ENCODE measurements at places on chromosomes 1 and 21.

DNA sequence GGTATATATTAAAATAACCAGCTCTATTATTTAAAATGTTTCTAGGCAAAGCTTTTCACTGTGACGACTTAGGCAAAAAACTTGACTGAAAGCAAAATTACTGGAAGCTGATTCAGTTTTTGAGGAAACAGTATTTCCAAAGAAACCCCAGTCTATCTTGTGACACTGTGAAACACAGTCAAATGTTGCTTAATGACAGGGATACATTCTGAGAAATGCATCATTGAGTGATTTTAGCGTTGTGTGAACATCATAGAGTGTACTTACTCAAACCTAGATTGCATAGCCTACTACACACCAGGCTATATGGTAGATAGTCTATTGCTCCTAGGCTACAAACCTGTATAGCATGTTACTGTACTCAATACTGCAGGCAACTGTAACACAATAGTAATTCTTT is 116.9 kb upstream of the KCNK1 start:
- DNase-seq = no peak

DNA sequence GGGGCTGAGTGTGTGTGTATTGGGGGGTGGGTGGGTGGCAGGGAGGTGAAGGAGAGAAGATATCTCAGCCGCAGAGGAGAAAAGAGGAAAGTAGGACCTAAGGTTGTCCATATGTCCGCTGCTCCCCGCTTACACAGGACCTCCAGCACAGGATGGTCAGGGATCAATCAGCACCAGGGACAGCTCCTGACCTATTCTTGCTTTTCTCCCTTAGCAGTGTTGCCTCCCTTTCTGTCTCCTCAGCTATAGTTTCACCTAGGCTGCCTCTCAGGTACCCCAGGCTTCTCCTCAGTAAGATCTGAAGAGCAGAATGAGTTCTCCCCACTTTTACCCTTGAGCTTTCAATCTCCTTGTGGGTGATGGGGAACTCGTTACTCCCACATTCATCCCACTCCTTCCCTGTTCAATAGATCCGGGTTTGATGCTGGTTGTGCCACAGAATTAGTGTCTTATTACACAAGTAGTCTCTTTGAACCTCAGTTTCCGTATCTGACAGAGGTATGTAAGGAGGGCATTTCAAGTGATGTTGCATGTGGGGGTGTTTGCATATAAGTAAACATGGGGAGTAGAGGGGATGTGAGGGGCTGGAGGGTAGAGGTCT is 1.4 kb upstream of the DPH2 start:
- DNase-seq = no peak

- DNase-seq = no peak
Observed at GRCh38 chr1:26820784-26821269, 5.7 kb upstream of the ZDHHC18 start.

GRCh38 chr1:111989531-111990025 is at the start of gene KCND3:
Gene KCND3, minus strand, starts transcription at chr1:111989668.
- DNase-seq = no peak

DNA sequence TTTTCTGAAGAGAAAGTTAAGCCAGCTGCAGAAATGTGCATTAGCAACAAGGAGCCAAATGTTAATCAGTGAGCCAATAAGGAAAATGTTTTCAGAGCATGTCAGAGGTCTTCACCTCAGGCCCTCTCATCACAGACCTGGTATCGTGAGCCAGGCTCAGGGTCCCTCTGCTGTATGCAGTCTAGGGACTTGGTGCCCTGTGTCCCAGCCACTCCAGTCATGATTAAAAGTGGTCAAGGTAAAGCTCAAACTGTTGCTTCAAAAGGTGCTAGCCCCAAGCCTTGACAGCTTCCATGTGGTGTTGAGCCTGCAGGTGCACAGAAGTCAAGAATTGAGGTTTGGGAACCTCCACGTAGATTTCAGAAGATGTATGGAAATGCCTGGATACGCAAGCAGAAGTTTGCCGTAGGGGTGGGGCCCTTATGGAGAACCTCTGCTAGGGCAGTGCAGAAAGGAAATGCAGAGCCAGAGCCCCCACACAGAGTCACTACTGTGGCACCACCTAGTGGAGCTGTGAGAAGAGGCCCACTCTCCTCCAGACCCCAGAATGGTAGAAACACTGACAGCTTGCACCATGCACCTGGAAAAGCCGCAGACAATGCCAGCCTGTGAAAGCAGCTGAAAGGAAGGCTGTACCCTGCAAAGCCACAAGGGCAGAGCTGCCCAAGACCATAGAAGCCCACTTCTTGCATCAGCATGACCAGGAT is 1128.7 kb downstream of the AMY1C start:
- DNase-seq = no peak

GRCh38 chr1:33429856-33430691 is 821 bp downstream of the PHC2 start:
- no peak for DNase-seq

DNA sequence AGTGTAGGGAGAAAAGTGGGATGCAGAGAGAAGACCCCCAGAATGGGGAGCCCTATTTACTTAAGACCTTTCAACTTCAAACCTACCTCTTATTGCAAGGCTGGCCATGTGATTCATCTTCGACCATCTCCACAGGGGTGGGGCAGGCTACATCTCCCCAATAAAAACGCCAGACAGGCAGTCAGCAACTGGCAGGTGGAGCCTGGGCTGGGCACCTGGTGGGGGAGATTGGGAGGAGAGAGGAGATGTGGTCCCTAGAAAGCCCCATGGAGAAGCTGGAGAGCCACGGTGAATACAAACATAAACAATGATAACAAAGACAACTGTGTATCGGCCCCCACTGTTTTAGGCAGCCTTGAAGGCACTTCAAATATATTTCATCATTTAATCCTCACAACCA is 336.7 kb upstream of the PROX1 start:
- DNase-seq = no peak

DNA sequence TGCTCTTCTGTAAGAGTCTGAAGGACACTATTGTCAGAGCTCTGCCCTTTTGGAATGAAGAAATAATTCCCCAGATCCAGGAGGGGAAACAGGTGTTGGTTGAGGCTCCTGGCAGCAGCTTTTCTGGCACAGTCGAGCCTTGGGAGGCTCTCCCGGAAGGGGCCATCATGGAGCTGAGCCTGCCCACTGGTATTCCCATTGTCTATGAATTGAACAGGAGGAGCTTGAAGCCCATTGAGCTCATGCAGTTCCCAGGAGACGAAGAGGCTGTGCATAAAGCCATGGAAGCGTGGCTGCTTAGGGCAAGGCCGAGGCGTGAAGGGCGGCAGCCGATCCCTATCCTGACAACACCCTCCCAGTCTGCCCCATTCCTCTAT is 26.6 kb downstream of the UBE4B start:
- DNase-seq = no peak

- DNase-seq = peak; percentile 94
Observed at GRCh38 chr1:234599617-234600417, 10.2 kb downstream of the IRF2BP2 start.

DNA sequence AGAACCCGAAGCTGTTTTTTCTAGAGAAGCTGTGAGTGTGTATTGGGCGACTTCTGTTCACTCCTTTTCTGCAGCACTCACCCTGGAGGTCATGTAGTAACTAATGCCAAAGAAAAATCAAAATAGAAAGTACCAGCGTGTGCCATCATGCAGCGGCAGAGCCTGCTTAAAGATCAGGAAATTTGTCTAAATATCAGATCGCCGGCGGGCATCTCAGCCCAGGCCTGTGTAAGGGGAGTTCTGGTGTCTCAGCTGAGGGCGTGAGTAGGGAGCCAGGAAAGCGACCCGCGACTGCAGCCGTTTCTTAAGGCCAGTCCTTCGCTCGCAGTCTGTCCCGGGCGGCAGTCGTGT is 768 bp downstream of the EDARADD start:
- DNase-seq = no peak

DNA sequence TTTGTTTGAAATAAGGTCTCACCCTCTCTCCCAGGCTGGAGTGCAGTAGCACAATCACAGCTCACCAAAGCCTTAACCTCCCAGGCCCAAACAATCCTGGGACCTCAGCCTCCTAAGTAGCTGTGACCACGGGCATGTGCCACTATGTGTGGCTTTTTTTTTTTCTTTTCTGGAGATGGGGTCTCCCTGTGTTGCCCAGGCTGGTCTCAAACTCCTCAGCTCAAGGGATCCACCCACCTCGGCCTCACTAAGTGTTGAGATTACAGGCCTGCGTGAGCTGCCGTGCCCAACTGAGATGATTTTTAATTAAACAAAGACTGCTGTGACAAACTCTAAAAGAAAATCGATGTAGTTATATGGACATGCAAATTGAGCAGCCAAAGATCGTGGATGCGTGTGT is 768.4 kb upstream of the ADGRL2 start:
- DNase-seq = no peak

GRCh38 chr1:222911866-222912265 is 97.0 kb downstream of the DISP1 start:
- DNase-seq = no peak

GRCh38 chr1:3085721-3086120 is 16.7 kb downstream of the PRDM16 start:
- DNase-seq = no peak

- no peak for DNase-seq
Observed at GRCh38 chr1:86997538-86997937, 83.1 kb downstream of the HS2ST1 start.

- no peak for DNase-seq
Observed at GRCh38 chr1:48681476-48682305, 95.0 kb downstream of the BEND5 start.

GRCh38 chr1:206579747-206580437 is 32.4 kb downstream of the EIF2D start:
- peak; percentile 97 for DNase-seq

DNA sequence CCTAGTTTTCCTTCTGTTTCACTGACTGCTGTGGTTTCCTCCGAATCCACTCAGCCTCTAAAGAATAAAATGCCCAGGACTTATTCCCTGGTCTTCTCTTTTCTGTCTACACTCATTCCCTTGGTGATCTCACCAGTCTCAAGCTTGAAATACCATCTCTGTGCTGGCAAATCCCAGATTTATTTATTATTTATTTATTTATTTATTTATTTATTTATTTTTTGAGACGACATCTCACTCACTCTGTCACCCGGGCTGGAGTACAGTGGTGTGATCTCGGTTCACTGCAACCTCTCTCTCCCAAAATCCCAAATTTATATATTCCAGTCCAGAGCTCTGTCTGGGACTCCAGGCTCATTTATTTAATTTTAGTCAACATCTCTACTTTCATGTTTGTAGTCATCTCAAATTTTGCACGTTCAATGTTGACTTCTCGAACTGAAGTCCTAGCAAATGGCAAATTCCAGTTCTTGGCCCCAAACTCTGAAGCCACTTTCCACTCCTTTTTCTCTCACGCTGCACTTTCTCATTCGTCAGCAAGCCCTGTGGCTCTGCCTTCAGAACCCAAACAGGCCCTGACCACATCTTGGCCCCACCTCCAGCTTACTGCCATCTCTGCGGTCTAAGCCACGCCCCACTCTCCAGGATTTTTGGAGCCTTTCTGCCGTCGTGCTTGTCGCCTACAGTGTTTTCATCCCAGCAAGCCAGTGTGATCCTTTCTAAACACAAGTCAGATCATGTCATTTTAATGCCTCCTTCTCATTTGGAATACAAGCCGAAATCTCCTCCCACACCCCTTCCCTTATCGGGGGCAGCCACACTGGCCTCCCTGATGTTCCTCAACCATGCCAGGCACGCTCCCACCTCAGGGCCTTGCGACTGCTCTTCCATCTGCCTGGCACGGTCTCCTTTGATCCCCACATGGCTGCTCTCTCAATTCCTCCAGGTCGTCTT is 14.2 kb upstream of the TENT5B start:
- no peak for DNase-seq

DNA sequence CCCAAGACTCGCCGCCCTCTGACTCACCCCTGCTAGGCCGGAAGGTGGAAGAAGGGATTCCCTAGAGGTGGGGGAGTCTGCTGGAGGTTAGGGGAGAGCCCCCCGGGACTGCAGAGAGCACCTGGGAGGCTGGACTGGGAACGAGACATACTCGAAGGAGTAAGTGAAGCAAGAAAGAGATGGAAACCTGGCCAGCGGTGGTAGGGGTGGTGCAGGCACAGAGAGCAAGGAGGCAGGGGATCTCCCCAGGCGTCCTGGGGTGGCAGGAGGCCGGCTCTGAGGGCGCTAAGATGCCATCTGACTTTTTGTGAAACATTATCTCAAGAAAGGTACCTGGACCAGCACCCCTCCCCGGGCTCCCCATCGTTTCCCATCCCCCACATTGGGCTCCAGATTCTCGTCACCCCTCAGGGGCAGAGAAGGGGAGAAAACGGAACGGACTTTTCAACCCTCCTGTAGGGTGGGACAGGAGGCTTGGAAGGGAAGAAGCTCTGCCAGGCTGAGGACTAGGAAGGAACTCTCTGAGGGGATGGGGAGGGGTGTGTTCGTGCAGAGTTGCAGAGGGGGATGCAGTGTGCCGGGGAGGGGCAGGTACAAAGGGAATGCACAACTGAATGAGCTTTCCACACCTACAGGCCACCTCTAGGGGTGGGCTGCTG is 708 bp downstream of the CHRNB2 start:
- DNase-seq = no peak

GRCh38 chr1:92820551-92820950 is 11.3 kb upstream of the RPL5 start:
- DNase-seq = no peak

GRCh38 chr21:14403681-14404318 is 20.9 kb upstream of the HSPA13 start:
- DNase-seq = no peak

- no peak for DNase-seq
Observed at GRCh38 chr1:219555031-219555692, 57.7 kb downstream of the ZC3H11B start.

GRCh38 chr21:29181799-29182470 is 51.5 kb downstream of the MAP3K7CL start:
- no peak for DNase-seq

DNA sequence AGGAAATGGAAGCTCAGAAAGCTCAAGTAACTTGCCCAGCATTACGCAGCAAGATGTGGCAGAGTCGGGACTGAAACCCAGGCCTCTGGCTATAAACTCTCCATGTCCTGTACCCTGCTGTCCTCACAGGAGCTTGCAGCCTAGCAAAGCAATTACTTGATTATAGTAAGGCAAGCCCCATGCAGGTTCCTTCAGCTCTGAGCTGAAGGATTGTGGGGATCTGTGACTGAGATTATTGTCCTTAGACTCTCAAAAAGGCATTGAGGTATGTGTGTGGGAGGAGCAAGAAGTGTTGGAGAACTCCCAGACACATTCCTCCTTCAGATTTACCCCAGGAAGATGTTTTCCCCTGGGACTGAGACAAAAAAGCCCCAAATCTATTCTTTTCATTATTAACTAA is 124.0 kb upstream of the SPATA6 start:
- no peak for DNase-seq

GRCh38 chr1:209616366-209617046 is 33.0 kb downstream of the CAMK1G start:
- DNase-seq = peak; percentile 50

DNA sequence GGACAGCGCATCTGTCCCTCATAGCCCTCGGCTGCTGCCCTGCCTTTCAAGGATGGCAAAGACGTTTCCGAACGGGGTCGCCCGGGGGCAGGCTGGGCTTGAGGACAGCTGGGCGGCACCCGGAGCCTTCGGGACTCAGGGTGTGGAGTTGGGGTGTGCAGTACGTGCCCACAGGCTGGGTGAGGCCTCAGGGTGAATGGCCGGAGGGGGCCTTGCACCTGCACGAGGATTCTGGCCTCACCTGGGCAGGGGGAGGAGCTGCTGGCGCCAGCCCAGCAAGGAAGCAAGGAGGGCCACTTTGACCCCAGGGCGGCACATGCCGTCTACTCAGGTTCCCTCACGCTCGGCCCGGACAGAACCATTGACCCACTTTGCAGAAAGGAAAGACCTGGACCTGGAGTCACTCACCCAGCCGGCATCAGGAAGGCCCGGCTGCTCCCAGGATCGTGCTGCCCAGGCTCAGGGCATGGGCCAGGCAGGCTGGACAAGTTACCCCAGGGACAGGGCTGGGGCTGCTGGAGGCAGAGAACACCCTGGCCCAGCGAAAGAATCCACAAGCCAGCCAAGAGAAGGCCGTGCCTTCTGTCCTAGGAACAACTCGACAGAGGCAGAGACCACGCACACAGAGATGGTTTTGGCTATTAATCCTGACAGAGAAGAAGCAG is 65.1 kb upstream of the TTC34 start:
- DNase-seq = no peak
